ENCODE measurements at places on chromosomes 7 and 10. TPM values are rescaled to one million over a fixed set of nuclear protein-coding genes. Genes with fewer than 3 reads are reported as not detected.

- peak; percentile 11 for DNase-seq
Measured at GRCh38 chr7:7428806-7429205, 106.9 kb downstream of the COL28A1 start.

GRCh38 chr7:47826754-47827153 lies 121.5 kb downstream of the PKD1L1 start:
- DNase-seq: no peak

GRCh38 chr10:101833466-101833865 lies 10.1 kb downstream of the KCNIP2 start:
- DNase-seq: no peak

DNA sequence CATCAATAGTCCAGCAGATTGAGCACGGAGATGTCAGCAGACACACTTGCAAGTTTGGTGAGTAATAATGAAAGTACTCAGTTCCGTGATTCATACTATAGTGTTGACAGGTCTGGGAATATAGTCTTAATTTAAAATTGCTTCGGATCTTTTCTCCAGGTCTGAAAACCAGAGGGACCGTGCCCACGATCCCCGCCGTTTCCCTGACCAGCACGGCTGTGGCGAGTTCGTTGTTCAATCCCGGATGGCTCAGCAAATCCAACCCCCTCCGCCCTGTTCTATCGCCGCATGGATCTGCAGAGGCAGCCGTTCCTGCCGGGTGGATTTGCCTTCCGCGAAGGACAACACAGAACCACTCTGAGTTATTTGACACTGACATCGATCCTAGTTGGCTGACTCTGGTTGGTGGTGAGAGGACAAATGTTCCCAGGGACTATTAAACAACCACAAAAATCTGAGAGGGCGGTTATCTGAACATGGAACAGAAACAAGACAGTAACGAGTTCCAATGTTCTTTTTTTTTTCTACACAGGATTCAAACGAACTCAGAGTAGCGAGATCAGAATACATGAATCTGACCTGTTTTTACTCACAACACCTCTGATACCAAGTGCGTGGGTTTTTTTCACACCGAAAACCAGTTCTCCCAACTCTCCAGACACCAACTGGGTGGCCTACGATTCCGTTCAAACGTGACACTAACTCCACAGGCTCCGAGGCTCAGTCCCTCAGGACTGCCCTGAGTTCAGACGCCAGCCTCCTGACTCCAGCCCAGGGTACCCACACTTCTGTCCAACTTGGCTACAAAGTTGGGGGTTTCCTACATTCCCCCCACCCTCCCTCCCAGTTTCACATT lies 52.7 kb downstream of the RBM17 start:
- peak; percentile 91 for DNase-seq

The STARD3NL gene
- 94.6 TPM for total RNA-seq

The CYP3A4 gene
- not detected for total RNA-seq

The DLX6 gene
- not detected for total RNA-seq
